ENCODE measurements at places on chromosomes 16 and 17. TPM values are rescaled to one million over a fixed set of nuclear protein-coding genes. Genes with fewer than 3 reads are reported as not detected.

The PDILT gene
- not detected for total RNA-seq

The NEUROD2 gene
- not detected for total RNA-seq

GRCh38 chr17:42087042-42087701 lies 11.1 kb downstream of the ZNF385C start:
- DNase-seq, result no peak
- H3K27ac ChIP-seq, result no peak overlapping the region
- no peaks in the 10 kb centered on the region for H3K36me3 ChIP-seq

DNA sequence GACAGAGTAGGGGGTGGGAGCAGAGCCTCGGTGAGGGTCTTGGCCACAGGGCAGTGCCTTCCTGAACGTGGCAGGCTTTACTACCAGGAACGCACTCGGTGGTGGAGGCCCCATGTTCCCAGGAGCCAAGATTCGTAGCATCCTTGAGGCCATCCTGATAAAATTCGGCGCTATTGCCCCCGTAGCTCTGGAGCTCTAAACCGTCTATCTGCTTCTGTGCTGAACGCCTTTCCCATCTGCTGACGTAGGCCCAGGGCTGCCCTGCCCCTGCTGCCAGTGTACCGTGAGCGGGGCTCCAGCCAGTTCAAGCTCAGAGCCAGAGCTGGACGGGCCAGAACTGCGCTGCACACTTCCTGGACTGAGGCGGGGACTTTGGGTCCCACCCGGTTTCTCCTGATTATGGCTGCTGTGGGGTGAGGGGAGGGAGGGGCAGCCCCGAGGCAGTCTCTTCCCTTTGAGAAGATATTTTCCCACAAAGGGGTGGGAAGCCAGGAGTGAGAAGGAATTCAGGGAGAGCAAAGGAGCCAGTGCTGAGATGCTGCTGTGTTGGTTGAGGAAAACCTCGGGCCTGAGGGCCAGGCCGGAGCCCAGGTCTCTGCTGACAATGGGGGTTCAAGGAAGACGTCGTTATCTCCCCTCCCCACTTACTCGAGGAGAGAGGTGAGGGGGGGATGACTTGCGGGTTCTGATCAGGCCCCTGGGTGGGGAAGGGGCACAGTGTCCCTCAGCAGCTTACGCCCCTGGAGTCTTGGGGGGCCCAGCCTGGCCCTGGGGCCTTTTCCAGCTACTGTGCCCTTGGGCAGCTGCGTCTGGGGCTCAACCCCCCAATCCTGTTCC lies 29.4 kb downstream of the OR1D5 start:
- no peak for DNase-seq
- H3K4me3 ChIP-seq, result no peak overlapping the region
- peaks cover 5% of the 10 kb centered on the region for H3K4me1 ChIP-seq
- no peak overlapping the region for H3K27ac ChIP-seq

GRCh38 chr16:85383836-85384832 lies 229.0 kb upstream of the GSE1 start:
- H3K4me3 ChIP-seq, result no peak overlapping the region
- DNase-seq, result no peak
- no peak overlapping the region for H3K27ac ChIP-seq
- no peaks in the 10 kb centered on the region for H3K36me3 ChIP-seq
